Naive thymus-derived CD8-positive, alpha-beta T cell (primary cell): ENCODE measurements at places on chromosomes 1 and 21. TPM values are rescaled to one million over a fixed set of nuclear protein-coding genes. Genes with fewer than 3 reads are reported as not detected.

The TFF1 gene
- total RNA-seq: not detected

DNA sequence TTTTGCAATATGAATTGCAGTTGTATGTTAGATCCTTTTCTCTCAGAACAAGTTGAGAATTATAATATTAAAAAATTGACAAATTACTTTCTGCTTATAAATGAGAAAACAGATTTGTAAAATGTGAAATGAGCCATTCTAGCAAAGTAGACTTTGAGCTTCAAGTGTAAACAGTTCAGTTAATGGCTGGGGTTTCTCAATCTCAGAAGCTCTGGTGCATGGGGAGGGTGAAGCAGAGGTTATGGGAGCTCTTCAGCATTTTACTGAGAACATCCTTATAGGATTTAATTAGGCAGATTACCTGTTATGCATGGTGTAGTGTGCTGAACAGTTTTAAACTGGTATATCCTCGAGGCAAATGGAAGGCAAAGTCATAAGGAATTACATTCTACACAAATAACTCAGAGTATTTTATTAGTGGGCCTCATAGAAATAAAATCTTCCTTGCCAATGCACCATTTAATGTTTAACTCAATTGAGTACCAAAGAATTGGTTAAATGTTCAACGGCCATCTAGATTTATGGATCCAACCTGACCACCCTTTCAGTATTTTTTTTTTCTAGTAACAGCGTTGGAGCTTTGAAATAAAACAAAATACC, 1143.6 kb upstream of the ADGRL2 start:
- DNase-seq: no peak
- no peak overlapping the region for H3K4me3 ChIP-seq
- H3K27me3 ChIP-seq: no peaks in the 10 kb centered on the region
- no peaks in the 10 kb centered on the region for H3K36me3 ChIP-seq
- H3K27ac ChIP-seq: no peak overlapping the region

DNA sequence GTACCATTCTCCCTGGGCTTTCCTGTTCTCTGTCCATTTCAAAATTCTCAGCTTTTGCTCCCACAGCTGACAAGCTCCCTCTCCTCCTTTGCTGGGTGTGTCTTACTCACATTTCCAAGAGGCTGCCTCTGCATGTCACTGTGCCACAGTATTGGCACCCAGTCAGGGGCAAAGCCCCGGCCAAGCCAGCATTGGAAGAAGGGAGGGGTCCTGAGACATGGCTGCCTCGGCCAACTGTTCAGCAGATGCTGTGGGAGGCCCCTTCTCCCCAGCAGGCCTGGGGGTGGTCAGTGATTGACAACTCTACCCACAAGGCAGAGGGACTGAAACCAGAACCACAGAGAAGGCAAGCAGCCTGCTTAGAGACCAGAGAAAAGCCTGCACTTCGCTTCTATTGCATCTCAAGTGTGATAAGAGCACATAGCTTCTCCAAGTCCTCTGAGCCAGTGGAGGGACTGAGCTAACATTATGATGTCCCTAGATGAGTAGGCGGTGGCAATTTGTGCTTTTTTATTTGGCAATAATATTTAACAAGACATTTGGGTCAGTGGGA, 294.1 kb downstream of the SIPA1L2 start:
- H3K27ac ChIP-seq: peak overlapping the region; percentile 87
- peaks cover 32% of the 10 kb centered on the region for H3K27me3 ChIP-seq
- H3K36me3 ChIP-seq: no peaks in the 10 kb centered on the region
- no peak overlapping the region for H3K4me3 ChIP-seq
- no peak for DNase-seq

The NTMT2 gene
- total RNA-seq: not detected

The TTC24 gene
- total RNA-seq: 41.3 TPM

The ST6GALNAC5 gene
- total RNA-seq: not detected

The HLX gene
- 0.10 TPM for total RNA-seq

- H3K4me3 ChIP-seq: no peak overlapping the region
- no peaks in the 10 kb centered on the region for H3K36me3 ChIP-seq
- no peak overlapping the region for H3K27ac ChIP-seq
- H3K4me1 ChIP-seq: no peaks in the 10 kb centered on the region
Observed at GRCh38 chr1:240737766-240738265, 125.9 kb upstream of the GREM2 start.

DNA sequence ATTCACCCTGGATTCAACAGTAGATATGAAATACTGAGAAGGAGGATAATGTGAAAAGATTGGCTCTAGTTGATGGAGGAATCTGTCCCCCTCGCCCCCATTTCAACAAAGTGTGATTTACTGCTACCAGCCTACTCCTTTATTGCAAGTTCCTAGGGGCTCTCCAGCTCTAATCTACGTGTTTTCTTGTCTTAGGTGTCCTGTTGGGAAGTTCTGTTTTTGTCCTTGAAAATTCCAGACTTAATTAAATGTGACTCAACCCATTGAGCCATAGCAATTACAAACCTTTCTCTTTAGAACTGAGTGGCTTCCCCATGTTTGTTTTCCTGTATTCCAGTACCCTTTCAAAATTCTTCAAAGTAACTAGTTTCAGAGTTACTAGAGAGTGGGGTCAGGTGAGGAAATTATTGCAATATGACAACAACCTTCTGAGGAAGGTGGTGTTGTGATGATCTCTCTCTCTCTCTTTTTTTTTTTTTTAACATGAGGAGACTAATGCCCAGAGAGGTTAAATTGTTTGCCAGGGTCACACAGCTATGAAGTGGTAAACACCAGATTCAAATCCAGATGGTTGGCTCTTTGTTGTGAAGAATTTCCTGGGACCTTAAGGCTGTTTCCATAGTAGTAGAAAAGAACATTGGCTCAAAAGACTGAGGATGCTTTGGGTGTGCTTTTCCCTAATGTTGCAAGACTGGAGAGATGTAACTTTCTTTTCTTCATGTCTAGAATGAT, 3.5 kb downstream of the RGL1 start:
- H3K4me1 ChIP-seq: peaks cover 7% of the 10 kb centered on the region
- DNase-seq: no peak
- H3K27ac ChIP-seq: no peak overlapping the region
- peaks cover 33% of the 10 kb centered on the region for H3K27me3 ChIP-seq
- H3K36me3 ChIP-seq: peaks cover 7% of the 10 kb centered on the region

DNA sequence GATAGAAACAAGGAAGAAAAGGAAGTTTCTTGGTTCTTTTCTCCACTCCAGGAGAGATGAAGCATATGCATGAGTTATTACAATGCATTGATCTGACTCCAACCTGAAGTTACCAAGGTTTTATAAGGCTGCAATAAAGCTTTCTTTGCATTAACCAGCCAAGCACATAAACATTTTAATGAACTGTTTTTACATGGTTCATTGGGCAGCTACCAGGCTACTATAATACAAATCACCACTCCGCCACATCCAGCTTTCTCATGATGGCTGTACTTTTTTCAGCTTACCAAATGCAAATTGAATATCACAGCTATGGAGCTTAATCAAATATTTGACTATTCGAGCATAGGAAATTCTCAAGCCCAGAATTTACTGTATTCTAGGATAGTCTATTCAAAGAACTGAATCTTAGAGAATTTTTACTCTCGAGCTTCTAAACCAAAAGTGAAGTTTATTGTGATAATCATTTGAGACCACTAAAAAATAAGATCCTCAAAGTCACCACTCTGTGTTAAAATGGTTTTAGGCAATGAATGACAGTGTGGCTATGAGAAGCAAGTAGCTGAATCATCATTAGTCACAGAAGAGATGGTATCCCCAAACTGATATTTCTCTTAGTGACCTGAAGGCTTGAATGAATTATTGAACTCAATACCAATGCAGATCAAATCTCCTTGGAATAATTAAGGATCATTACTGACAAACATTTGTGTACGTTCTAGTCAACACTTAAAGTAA, 58.6 kb upstream of the ZNF281 start:
- no peak overlapping the region for H3K4me3 ChIP-seq
- no peak overlapping the region for H3K27ac ChIP-seq
- H3K36me3 ChIP-seq: no peaks in the 10 kb centered on the region
- no peak for DNase-seq

The WDR26 gene
- 121 TPM for total RNA-seq

- H3K27ac ChIP-seq: no peak overlapping the region
- no peaks in the 10 kb centered on the region for H3K4me1 ChIP-seq
- H3K27me3 ChIP-seq: no peaks in the 10 kb centered on the region
- DNase-seq: no peak
- no peaks in the 10 kb centered on the region for H3K36me3 ChIP-seq
Observed at GRCh38 chr1:21921100-21921875, 15.8 kb downstream of the HSPG2 start.

DNA sequence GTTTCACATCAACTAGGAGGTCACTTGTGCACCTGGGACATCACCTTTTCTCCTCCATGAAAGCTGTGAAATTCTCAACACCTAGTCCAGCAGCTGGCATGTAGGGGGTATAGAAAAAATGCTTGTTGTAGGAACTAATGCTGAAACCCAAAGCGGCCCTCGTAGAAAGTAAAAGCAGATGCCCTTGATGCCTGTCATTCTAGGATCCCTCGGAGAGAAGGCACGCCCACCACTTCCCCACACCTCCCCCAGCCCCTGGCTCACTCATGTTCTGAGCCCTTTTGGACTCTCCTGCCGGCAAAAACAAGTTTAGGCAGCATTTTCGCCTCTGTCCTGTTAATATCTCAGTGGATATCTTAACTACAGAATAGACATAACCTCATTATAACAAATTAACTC, 36.5 kb downstream of the RIPK4 start:
- peaks cover 22% of the 10 kb centered on the region for H3K36me3 ChIP-seq
- peaks cover 17% of the 10 kb centered on the region for H3K27me3 ChIP-seq
- DNase-seq: no peak

GRCh38 chr1:59819566-59820438, 5.1 kb downstream of the HOOK1 start:
- H3K27me3 ChIP-seq: no peaks in the 10 kb centered on the region
- no peaks in the 10 kb centered on the region for H3K4me1 ChIP-seq
- DNase-seq: no peak
- H3K27ac ChIP-seq: no peak overlapping the region
- H3K36me3 ChIP-seq: peaks cover 21% of the 10 kb centered on the region
- no peak overlapping the region for H3K4me3 ChIP-seq

DNA sequence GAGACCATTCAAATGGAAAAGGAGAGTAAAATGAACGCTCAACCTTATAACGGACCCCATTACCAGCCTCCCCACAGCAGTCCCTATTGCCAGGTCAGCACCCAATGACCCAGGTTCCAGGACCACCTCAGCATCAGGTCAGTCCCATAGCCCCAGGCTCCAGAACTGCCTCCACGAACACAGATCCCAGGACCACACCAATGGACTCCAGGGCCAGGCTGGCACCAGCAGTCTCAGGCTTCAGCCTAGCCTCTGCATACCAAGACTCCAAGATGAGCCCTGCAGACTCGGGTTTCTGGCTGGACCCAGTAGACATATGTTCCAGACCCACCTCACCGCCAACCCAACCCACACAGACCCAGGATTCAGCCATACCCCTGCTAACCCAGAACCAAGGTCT, 625.0 kb upstream of the RGS18 start:
- H3K27me3 ChIP-seq: no peaks in the 10 kb centered on the region
- H3K36me3 ChIP-seq: no peaks in the 10 kb centered on the region
- no peaks in the 10 kb centered on the region for H3K4me1 ChIP-seq
- no peak overlapping the region for H3K27ac ChIP-seq
- DNase-seq: no peak

DNA sequence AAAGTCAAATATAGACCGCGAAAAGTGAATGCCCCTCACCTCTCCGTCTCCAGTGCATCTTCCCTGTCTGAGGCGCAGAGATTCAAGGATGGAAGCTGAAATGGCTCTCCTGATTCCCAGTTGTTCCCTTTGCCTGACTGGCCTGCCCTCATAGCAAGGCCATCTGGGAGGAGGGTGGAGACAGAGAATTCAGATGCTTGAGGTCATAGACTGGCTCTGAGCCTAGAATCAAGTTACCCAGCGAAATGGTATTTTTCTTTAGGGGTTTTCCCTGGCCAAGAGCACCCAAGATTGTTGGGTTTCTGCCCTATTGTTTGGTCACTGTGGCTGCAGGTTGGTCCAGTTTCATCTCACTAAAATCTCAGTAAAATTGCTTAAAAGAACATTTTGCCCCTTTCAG, 7.2 kb downstream of the METTL13 start:
- no peak overlapping the region for H3K4me3 ChIP-seq
- no peak for DNase-seq
- no peaks in the 10 kb centered on the region for H3K27me3 ChIP-seq
- peaks cover 5% of the 10 kb centered on the region for H3K36me3 ChIP-seq

The SGIP1 gene
- not detected for total RNA-seq

GRCh38 chr1:4346131-4346530, 308.3 kb upstream of the AJAP1 start:
- H3K27me3 ChIP-seq: peaks cover 9% of the 10 kb centered on the region
- DNase-seq: no peak
- no peak overlapping the region for H3K4me3 ChIP-seq
- H3K4me1 ChIP-seq: no peaks in the 10 kb centered on the region
- no peak overlapping the region for H3K27ac ChIP-seq
- H3K36me3 ChIP-seq: no peaks in the 10 kb centered on the region

DNA sequence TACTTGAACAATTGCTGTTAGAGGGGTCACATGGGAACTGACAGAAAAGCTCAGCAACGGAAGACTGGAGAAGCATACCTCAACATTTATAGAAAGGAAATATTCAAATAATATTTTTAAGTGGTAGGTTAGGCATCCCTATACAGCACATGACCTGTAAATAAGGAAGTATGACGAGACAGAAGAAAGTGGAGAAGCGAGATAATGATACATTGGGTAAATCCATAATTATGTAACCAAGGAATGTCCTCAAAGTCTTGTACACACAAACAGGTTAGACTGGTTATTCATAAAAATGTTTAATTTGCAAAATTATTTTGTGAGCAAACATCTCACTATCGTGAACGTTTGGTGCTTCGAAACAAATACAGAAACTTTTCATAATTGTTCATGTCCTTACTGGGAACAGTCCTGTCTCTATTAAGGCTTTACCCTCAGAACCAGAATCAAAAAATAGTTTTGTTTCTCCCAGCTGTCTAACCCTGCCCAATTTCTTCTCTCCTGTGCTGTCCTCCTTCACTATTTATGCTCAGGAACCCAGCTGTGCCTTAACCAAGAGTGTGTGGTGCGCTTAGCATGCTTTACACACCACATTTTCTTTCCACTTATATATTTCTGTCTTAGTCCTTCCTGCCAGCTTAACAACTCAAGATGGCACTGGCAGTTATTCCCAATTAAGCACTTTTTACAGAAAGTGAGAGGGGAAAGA, 10.2 kb downstream of the KMO start:
- H3K4me3 ChIP-seq: no peak overlapping the region
- no peak for DNase-seq

The ST3GAL3 gene
- 21.9 TPM for total RNA-seq

DNA sequence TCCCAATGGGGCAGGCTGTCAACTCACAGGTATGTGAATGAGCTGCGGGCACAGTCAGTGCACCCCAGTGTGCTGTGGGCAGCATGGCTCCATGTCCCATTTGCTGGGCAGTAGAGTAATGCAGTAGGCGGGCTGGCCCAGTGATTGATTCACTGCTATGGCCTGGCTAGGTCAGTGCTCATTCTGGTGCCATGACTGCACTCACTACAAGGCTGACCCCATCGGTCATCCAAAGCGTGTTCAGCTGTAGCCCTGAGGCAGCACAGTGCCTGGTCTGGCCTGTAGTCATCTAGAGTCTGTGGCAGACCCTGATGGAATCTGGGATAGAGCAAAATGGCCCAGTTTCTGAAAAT, 7.4 kb downstream of the HYI start:
- DNase-seq: no peak
- H3K27ac ChIP-seq: no peak overlapping the region
- no peak overlapping the region for H3K4me3 ChIP-seq
- no peaks in the 10 kb centered on the region for H3K36me3 ChIP-seq

The SMYD3 gene
- total RNA-seq: 19.1 TPM

The CHI3L1 gene
- total RNA-seq: not detected
